ENCODE measurements at places on chromosomes 2 and 18.

GRCh38 chr2:165796819-165797530, 2.9 kb upstream of the GALNT3 start:
- no peak for DNase-seq

- no peak for DNase-seq
These were observed 27.3 kb downstream of the RNF144A start for GRCh38 chr2:6944555-6944954.

DNA sequence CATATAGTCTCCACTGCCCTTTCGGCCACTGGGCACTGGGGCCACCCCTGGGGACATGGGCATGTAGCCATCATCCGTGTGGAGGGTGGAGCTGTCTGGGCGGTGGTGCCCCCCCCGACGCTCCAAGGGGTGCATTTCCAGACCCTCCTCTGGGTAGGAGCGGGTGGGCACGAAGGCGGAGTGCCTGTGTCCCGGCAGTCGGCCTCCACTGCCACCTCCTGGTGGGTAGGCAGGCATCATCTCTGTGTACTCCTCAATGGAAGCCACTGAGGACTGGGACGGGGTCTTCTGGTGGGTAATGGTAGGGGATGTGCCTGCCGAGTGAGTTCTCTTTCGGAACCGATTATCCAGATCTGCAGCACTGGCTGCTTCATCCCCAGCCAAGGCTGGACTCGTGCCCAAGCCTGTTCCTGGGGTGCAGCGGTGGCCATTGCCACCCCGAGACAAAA, 2.8 kb downstream of the IRS1 start:
- DNase-seq, result no peak

- DNase-seq, result no peak
These were observed 131.8 kb downstream of the TWIST2 start for GRCh38 chr2:238979636-238980035.

DNA sequence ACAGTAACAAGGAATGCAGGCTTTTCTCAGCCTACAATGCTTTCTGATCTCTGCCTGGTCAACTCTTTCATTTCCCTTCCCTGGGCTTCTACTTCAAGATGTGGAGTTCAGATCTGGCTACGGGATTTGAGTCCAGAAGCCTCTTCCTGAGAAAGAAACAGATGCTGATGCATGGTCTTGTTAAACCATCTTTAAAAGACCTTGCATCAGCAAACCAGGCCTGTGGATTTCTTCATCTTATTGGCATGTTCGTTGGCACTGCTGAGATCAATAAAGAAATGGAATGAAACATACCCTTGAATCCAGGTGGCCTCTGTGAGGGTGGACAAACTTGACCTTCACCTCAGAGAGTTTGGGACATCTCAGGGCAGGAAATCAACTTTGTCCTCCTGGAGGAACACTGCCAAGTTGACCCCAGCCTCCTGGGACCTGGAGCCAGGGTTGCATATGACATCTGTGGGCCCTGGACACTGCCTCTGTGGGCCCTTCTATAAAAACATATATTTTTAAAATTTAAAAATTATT, 21.4 kb downstream of the IGFBP2 start:
- no peak for DNase-seq

DNA sequence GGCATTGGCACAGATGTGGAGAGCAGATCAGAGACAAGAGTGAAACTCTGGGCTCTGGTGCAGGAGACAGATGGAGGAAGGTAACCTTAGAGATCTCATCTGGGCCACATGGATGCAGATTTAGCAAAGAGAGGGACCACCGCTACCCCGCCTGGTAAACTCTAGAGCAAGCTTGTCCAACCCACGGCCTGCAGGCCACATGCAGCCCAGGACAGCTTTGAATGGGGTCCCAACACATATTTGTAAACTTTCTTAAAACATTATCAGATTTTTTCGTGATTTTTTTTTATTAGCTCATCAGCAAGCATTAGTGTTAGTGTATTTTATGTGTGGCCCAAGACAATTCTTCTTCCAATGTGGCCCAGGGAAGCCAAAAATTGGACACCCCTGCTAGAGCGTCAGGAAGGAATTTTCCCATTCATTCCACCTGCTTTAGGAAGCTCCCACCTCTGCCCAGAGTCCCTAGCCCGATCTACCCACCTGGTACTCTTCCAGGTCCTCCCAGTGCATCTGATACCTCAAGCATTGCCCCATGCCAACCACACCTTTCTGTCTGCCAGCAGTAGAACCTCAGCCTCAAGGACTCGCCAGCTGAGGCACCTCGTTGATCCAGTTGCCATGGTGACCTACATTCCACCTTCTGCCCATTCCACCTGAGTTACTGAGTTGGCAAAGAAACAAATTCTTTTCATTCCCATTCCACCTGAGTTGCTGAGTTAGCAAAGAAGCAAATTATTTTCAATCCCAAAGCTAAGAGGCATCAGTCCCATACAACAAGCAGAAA, at the start of gene CIB4:
TSS of gene CIB4 (minus strand) at position 586 of the 784 bp plus-strand sequence. CDS start at position 534, 52 bp downstream.
- DNase-seq, result no peak

DNA sequence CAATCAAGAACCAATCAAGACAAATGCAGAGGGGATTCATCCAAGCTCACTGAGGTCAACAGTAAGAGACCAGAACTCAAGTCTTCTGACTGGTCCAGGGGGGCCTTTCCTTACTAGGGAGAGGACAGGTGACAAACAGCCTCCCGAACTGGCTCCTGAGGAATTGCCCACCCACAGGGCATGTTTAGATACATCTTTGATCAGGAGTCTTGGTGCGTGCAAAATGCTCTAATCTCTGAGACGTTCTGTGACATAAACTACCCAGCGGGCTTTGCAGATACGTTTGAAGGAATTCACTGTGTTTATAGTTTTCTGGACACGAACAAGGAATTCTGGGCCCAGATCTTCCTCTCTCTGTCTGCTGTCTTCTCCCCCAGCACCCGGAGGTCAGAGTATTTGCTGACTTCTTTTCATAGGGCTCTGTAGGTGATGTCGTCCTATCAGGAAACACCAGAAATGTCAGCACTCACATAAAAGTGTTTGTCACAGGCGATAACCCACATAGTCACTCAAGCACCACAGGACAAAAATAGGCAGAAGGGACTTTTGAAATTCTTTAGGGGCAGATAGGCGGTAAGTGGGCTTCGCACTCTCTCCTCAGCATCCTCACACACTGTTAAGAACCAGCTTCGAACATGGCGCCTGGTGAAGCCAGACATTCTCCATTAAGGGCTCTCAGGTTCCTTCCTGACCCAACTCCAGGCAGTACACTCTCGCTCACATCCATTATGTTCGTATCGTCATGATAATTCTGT, 349.0 kb downstream of the CYRIA start:
- DNase-seq, result no peak
